ENCODE measurements at places on chromosomes 7 and 10. TPM values are rescaled to one million over a fixed set of nuclear protein-coding genes. Genes with fewer than 3 reads are reported as not detected.

FAM200A gene
- 6.5 TPM for total RNA-seq

AKR1D1 gene
- total RNA-seq: not detected

FAM25G gene
- total RNA-seq: not detected

ZNF853 gene
- 10.7 TPM for total RNA-seq

NPTX2 gene
- 3.4 TPM for total RNA-seq

NPC1L1 gene
- total RNA-seq: 0.13 TPM

WNT2 gene
- total RNA-seq: not detected

AKR1C4 gene
- not detected for total RNA-seq

TUBAL3 gene
- total RNA-seq: 0.11 TPM

STEAP1 gene
- total RNA-seq: 1.2 TPM

EFCAB10 gene
- not detected for total RNA-seq

SPDYE2 gene
- total RNA-seq: not detected

CHST3 gene
- total RNA-seq: 15.4 TPM

CYP2C19 gene
- 0.11 TPM for total RNA-seq

ZEB1 gene
- total RNA-seq: 83.7 TPM

H2BK1 gene
- total RNA-seq: not detected

CCDC146 gene
- 13.5 TPM for total RNA-seq

PIK3AP1 gene
- total RNA-seq: 6.9 TPM

SFRP4 gene
- 0.59 TPM for total RNA-seq

SLC16A12 gene
- 1.3 TPM for total RNA-seq

C10orf105 gene
- 0.05 TPM for total RNA-seq

CAV1 gene
- total RNA-seq: 300 TPM

HOXA13 gene
- not detected for total RNA-seq

FGL2 gene
- total RNA-seq: 11.5 TPM

PDE6C gene
- not detected for total RNA-seq

BTAF1 gene
- total RNA-seq: 9.9 TPM

HMX3 gene
- not detected for total RNA-seq

TMEM140 gene
- 22.8 TPM for total RNA-seq

MKX gene
- not detected for total RNA-seq

ELOVL3 gene
- total RNA-seq: 0.22 TPM

DKK1 gene
- total RNA-seq: not detected

EGR2 gene
- 0.19 TPM for total RNA-seq

SEPTIN7 gene
- 167 TPM for total RNA-seq

IRF5 gene
- 1.9 TPM for total RNA-seq

RADIL gene
- 4.0 TPM for total RNA-seq

TFR2 gene
- total RNA-seq: 0.13 TPM

SPDYE17 gene
- not detected for total RNA-seq

ZPBP gene
- total RNA-seq: not detected

SLC13A4 gene
- total RNA-seq: not detected

LRRTM3 gene
- not detected for total RNA-seq

FRG2B gene
- total RNA-seq: not detected

ANKRD61 gene
- not detected for total RNA-seq

TBXAS1 gene
- 4.2 TPM for total RNA-seq

ZFYVE27 gene
- 10.6 TPM for total RNA-seq

CTNNA3 gene
- 129 TPM for total RNA-seq

ARMC3 gene
- total RNA-seq: not detected

NPY gene
- not detected for total RNA-seq

ANAPC16 gene
- 242 TPM for total RNA-seq

Measured in Right ventricle myocardium superior (tissue), 1 donor.